ENCODE measurements at places on chromosomes 1 and 21. TPM values are rescaled to one million over a fixed set of nuclear protein-coding genes. Genes with fewer than 3 reads are reported as not detected.
A peak's percentile ranks its signal among the peaks of the same experiment; 100 is the strongest.

EPHA2 gene
- 0.36 TPM for total RNA-seq

CBR1 gene
- total RNA-seq, result 15.1 TPM

CA14 gene
- 0.36 TPM for total RNA-seq

FCRL3 gene
- total RNA-seq, result not detected

CD52 gene
- total RNA-seq, result 90.7 TPM

RHBG gene
- not detected for total RNA-seq

OR2T2 gene
- not detected for total RNA-seq

TTC24 gene
- not detected for total RNA-seq

ASH1L gene
- total RNA-seq, result 20.2 TPM

IGFN1 gene
- total RNA-seq, result not detected

B3GALT5 gene
- 0.09 TPM for total RNA-seq

FCRL4 gene
- not detected for total RNA-seq

AMIGO1 gene
- total RNA-seq, result 1.0 TPM

PATJ gene
- 0.47 TPM for total RNA-seq

FAM3B gene
- total RNA-seq, result not detected

GRCh38 chr1:153192697-153193096, 10.5 kb upstream of the LELP1 start:
- H3K27me3 ChIP-seq, result peaks cover 4% of the 10 kb centered on the region
- H3K36me3 ChIP-seq, result no peaks in the 10 kb centered on the region
- H3K27ac ChIP-seq, result no peak overlapping the region
- H3K4me1 ChIP-seq, result no peaks in the 10 kb centered on the region
- peak; percentile 42 for DNase-seq

GRCh38 chr1:61953076-61953789, 211.0 kb downstream of the PATJ start:
- H3K4me1 ChIP-seq, result no peaks in the 10 kb centered on the region
- no peak for DNase-seq

GRCh38 chr1:244052016-244052727, 1.1 kb downstream of the ZBTB18 start:
- H3K27ac ChIP-seq, result no peak overlapping the region
- no peak overlapping the region for H3K4me3 ChIP-seq
- H3K27me3 ChIP-seq, result peaks cover 22% of the 10 kb centered on the region
- no peak for DNase-seq
- no peaks in the 10 kb centered on the region for H3K36me3 ChIP-seq

DNA sequence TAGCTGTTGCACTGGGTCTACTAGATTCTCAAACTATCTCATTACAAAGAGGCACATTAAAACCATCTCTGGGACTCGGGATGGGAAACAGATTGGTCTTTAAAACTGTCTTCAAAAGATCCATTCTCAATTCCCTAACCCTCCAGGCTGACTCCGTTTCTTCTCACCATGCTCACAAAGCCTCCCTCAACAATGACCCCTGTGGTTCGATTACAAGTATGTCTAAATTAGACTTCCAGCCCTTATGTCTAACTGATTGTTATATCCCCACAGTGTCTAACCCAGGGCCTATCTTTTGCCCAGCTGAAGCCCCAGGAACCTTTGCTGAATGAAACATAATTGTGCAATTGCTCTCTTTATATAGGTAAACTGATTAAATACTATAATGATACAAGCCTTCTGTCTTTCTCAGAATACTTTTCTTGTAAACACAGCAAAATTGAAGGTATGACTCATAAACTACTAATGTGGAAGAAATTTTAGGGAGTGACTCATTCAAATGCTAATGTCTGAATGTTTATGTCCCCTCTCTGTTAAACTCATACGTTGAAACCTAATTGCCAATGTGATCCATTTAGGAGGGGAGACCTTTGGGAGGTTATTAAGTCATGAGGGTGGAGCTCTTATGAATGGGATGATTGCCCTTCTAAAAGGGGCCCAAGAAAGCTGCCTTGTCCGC, 65.6 kb upstream of the DAB1 start:
- H3K36me3 ChIP-seq, result no peaks in the 10 kb centered on the region
- no peaks in the 10 kb centered on the region for H3K4me1 ChIP-seq
- no peaks in the 10 kb centered on the region for H3K27me3 ChIP-seq
- no peak overlapping the region for H3K4me3 ChIP-seq

DNA sequence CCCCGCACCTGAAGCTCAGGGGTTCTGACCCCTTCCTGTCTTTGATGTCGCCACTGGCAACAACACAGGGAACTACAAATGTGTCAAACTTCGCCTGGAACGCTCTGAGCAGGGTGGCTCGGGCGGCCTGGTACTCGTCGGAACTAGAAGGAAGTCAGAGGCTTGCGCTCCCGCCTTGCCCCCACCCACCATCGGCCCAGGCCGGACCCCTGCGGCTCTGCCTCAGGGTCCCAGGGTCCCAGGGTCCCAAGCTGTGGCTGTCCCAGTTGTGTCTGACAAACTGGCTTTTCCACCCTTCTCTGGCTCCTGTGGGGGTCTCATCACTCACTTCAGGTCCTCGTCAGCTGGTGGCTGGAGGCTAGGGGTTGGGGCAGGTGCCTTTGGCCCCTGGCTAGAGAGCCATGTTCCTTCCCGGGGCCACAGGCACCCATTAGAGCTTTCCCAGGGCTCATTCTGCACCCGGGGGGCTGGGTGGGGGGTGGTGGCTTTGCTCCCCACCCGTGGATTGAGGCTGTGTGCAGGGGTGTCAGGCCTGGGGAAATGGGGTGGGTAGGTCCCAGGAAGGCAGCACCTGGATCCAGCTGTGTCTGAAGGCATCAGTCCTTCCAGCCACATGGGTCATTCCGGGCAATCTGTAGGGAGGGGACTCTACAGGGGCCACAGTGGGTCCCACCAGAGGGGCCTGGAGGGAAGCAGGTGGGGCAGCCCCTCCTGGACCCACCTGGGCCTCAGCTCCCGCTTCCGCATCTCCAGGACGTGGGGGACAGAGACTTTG, 8.0 kb upstream of the TMEM52 start:
- H3K27me3 ChIP-seq, result peaks cover 72% of the 10 kb centered on the region
- H3K4me3 ChIP-seq, result no peak overlapping the region
- no peak overlapping the region for H3K27ac ChIP-seq
- no peak for DNase-seq
- no peaks in the 10 kb centered on the region for H3K4me1 ChIP-seq

GRCh38 chr1:181918880-181919525, 142.5 kb downstream of the ZNF648 start:
- no peaks in the 10 kb centered on the region for H3K36me3 ChIP-seq
- no peaks in the 10 kb centered on the region for H3K27me3 ChIP-seq
- no peak overlapping the region for H3K27ac ChIP-seq

- DNase-seq, result no peak
- H3K36me3 ChIP-seq, result no peaks in the 10 kb centered on the region
- peaks cover 52% of the 10 kb centered on the region for H3K27me3 ChIP-seq
- H3K4me1 ChIP-seq, result no peaks in the 10 kb centered on the region
- no peak overlapping the region for H3K27ac ChIP-seq
- no peak overlapping the region for H3K4me3 ChIP-seq
Observed at GRCh38 chr1:33307494-33307864, 13.4 kb downstream of the A3GALT2 start.

DNA sequence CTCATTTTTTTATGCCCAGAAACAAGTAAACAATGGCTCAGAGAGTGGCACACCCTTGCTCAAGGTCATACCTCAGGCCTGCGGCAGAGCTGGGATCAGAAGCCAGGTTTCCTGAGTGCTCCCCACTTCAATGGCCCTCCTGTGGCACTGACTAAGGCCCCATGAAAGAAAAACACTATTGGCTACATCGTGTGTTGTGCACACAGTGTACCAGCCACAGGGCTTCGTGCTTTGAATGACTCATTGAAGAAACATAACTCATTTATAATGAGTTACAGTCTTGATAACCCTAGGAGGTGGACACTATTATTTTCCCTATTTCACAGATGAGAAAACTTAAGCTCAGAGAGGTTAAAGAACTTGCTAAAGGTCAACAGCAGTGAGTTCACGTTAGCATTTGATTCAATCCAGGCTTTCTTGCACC, 91.2 kb downstream of the TRABD2B start:
- no peak overlapping the region for H3K4me3 ChIP-seq
- H3K27me3 ChIP-seq, result peaks cover 9% of the 10 kb centered on the region
- H3K4me1 ChIP-seq, result no peaks in the 10 kb centered on the region
- H3K36me3 ChIP-seq, result no peaks in the 10 kb centered on the region
- no peak overlapping the region for H3K27ac ChIP-seq

DNA sequence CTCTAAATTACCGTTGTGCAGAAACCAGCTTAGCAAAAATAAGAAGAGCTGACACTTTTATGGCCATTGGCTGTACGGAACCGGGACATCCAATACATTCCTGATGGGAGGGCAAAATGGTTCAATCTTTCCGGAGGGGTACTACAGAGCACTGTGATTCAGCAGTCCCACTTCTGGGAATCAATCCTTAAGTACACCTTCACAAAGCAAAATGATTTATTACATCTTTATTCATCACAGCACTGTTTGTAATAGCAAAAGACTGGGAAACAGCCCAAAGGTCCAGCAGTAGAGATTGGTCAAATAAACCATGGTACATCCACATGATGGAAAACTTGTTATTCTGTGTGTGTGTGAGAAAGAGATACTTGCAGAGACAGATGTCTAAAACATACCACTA, 9.7 kb downstream of the GNG12 start:
- DNase-seq, result no peak
- H3K4me3 ChIP-seq, result no peak overlapping the region
- no peak overlapping the region for H3K27ac ChIP-seq
- no peaks in the 10 kb centered on the region for H3K36me3 ChIP-seq

- peaks cover 24% of the 10 kb centered on the region for H3K4me1 ChIP-seq
- H3K36me3 ChIP-seq, result peaks cover 14% of the 10 kb centered on the region
- H3K4me3 ChIP-seq, result no peak overlapping the region
- DNase-seq, result no peak
- no peaks in the 10 kb centered on the region for H3K27me3 ChIP-seq
- H3K27ac ChIP-seq, result no peak overlapping the region
Observed at GRCh38 chr1:230105754-230106625, 39.0 kb downstream of the GALNT2 start.

DNA sequence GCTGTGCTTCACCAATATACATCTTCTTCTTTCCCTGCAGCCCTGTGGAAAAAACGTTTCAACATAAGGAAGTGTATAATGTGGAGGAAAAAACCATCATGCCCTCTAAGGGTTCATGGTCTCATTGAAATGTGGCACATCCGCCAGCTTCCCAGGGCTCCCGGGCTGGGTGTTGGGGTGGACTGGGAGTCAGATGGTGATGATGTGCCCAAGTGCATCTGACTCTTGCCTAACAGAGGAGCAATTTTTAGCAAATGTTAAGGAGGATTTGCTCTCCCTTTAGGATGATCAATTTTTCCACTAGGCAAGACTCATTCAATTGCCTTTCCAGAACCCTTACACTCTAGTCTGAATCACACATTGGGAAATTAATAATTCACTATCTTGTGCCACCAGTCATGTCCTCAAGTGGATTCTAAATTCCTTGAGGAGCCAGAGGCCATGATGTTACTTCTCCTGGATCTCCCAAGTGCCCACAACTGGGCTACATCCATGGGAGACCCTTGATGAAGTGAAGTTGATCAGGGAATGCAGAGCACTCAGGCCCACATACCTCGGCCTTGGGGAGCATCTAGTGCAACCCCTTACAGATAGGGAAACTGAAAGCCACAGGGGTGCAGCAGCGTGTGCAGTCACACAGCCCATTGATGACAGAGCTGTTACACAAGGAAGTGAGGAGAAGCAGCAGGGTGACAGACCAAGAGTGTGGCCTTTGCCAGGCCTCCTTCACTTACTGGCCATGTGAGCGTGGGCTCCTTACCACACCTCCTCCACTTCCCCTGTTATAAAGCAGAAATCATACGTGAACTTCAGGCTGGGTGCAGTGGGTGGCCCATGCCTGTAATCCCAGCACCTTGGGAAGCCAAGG, 100.0 kb upstream of the SLC44A3 start:
- H3K4me1 ChIP-seq, result no peaks in the 10 kb centered on the region
- DNase-seq, result no peak
- H3K27ac ChIP-seq, result no peak overlapping the region
- H3K4me3 ChIP-seq, result no peak overlapping the region

DNA sequence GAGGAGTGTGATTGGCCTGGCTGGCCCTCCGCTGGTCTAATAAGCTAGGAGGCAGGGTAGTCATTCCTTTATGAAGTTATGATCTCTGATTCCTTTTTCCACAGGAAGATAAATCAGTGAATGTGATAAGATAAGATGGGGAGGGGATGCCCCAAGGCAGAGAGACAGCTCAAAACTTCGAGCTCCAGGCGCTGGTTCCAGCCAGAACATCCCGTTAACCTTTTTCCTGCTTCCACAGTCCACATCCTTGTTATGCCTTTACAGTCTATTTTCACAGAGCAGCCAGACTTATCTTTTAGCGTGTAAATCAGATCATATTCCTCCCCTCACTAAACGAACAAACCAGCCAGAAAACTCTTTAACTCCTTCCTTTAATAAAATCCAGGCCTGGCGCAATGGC, 38.5 kb upstream of the BMP8B start:
- no peaks in the 10 kb centered on the region for H3K36me3 ChIP-seq
- H3K27ac ChIP-seq, result no peak overlapping the region
- no peak for DNase-seq

- H3K27me3 ChIP-seq, result peaks cover 51% of the 10 kb centered on the region
- H3K4me1 ChIP-seq, result no peaks in the 10 kb centered on the region
Observed at GRCh38 chr1:160171980-160172379, 18.4 kb upstream of the CASQ1 start.

GRCh38 chr1:235918032-235918431, 51.3 kb upstream of the LYST start:
- no peak for DNase-seq
- H3K4me1 ChIP-seq, result no peaks in the 10 kb centered on the region
- H3K4me3 ChIP-seq, result no peak overlapping the region
- H3K27me3 ChIP-seq, result peaks cover 36% of the 10 kb centered on the region
- H3K27ac ChIP-seq, result no peak overlapping the region
- no peaks in the 10 kb centered on the region for H3K36me3 ChIP-seq

GRCh38 chr1:160954158-160955104, at the start of gene ITLN2:
TSS of gene ITLN2 (minus strand) at chr1:160954809. CDS start at chr1:160954741, 68 bp downstream.
- H3K27ac ChIP-seq, result no peak within 1 kb of the TSS
- peak; percentile 64 for DNase-seq
- peaks cover 5% of the 10 kb centered on the region for H3K4me1 ChIP-seq
- H3K4me3 ChIP-seq, result no peak within 1 kb of the TSS

DNA sequence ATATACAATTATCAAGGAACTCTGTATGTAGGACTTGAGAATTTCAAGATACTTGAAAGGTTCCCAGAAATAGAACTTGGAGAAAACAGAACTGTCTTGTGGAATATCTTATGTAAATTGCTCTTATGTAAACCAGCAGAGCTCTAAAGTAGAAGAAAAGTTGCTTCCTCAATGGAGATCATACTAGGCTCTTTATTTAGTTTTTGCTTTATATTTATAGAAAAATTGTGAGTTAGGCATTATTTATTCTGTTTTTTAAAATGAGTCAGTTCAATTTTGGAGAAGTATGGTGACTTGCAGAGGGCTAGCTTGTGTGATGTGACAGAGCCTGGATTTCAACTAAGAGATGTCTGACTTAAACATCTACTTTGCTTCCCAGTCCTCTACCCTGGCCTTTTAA, 40.4 kb downstream of the ATP6V1G3 start:
- H3K36me3 ChIP-seq, result no peaks in the 10 kb centered on the region
- no peaks in the 10 kb centered on the region for H3K27me3 ChIP-seq
- H3K27ac ChIP-seq, result no peak overlapping the region
